Activated CD8-positive, alpha-beta memory T cell treated with anti-CD3 and anti-CD28 coated beads for 4 hours (primary cell): ENCODE measurements at places on chromosomes 12 and 14.

DNA sequence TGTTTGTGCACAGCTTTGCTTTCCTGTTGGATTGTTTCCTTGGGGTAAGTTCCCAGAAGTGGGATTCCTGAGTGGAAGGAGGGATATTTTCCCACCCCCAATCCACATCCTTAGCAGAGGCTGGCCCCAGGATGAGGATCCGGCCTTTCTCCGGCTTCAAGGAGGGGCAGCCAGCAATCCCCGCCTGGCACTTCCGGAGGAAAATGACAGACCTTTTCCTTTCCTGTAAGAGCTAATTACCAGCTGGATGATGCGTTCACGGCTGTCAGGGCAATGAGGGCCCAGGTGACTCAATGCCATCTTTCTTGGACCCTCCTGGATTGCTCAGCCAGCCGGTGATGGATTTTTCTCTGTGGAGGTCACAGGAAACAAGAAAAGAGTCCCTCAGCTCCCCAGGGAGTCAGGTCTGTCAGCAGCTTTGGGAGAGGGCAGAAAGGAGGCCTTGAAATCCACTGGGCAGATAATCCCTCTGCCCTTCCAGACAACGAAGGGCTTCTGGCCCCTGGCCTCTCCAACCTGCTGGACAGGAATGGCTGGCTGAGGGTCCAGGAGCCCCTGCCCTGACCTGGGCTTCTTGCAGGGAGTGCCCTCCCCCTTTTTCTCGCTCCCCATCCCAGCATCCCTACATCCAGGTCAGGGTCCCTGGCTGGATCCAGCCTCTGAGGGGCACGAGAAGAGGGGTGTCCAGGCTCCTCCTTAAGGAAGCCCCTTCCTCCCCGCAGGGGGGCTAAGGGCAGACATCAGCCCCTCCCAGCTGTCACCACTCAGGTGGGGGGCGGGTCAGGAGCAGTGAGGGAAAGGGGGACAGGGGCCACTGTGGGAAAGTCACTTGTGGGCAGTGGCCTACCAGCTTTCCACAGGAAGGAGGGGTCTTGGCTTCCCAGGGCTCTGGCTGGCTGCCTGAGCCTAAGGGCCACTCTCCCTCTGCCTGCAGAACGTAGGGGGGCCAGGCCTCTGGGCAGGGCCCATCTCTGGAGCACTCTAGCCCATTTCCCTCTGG lies 16.1 kb upstream of the CCDC85C start:
- no peak for DNase-seq

GRCh38 chr14:55438066-55438683 lies 2.2 kb downstream of the TBPL2 start:
- no peak for DNase-seq

GRCh38 chr12:120231316-120232011 lies 30.6 kb upstream of the RPLP0 start:
- DNase-seq, result peak; percentile 58

GRCh38 chr14:41285186-41285748 lies 321.4 kb upstream of the LRFN5 start:
- DNase-seq, result no peak

- no peak for DNase-seq
These were observed 122.4 kb downstream of the FIGNL2 start for GRCh38 chr12:51726161-51726560.

DNA sequence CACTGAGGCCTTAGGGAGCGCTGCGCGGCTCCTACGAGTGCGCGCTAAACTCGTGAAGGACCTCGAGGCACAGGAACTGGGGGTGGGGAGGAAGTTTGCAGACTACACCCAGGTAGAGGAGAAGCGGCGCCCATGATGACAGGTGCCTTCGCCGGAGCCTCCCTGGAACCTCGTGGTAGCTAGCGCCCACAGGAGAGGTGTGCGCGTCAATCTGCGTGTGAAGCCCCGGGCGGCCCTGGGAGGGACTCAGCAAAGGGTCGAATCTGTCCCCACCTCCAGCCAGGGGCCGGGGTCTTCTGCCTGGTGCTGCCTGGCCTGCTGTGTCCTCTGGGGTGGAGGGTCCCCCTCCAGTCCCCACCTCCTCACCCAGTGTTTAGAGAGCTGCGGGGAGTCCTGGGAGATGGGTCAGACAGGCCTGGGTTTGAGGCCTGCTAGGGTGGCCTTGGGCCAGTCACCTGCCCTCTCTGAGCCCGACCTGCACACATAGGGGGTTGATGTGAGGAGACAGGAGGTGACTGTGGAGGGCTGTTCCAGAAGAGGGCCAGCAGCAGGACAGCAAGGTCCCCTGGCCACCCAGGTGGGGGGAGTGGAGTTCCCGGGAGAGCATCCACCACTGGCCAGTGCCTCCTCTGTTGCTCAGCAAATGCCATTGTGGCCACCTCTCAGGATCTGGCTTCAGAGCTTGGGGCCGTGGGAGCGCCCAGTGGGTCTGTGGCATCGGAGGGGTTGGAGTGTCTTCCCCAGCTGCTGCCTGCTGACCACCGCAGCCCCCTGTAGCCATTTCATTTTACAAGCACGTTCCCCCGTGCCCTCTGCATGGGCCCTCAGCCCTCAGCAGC lies 20.2 kb upstream of the KIF26A start:
- DNase-seq, result no peak

DNA sequence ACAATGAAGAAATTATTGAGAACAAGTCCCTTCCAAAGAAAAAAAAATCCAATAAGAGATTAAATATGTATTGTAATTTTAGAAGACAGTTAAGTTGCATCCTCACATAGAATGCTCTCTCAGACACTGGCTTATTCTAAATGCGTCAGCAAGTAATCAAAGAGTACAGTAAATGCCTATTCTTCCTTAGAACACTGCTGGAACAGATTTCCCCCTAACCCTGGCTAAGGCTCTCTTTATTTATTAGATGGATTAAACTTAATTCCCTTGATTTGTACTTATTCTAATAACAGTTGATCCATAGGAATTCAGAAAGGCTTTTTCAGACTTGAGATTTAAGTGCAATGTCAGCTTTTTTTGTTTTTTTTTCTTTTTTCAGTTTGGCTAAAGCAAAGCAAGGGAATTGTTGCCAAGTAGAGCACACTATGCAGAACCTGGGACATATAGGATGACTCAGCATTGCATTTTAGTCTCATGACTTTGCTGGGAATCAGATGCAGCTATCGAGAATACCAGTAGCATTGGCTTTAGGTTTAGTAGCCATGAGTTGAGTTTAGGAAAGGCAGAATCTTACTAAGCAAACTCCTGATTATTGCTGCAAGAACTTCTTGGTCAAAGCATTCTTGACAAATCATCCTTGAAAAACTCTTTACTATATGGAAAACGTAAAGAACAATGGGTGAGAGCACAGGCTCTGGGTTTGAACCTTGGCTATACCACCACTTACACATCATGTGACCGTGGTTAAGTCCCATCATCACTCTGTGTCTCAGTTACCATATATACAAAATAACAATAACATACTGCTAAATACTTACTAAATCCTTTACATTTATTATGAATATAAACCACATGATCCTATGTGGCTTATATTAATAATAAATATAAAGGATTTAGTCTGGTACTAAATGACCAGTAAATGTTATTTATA lies 26.7 kb downstream of the MED21 start:
- DNase-seq, result no peak

DNA sequence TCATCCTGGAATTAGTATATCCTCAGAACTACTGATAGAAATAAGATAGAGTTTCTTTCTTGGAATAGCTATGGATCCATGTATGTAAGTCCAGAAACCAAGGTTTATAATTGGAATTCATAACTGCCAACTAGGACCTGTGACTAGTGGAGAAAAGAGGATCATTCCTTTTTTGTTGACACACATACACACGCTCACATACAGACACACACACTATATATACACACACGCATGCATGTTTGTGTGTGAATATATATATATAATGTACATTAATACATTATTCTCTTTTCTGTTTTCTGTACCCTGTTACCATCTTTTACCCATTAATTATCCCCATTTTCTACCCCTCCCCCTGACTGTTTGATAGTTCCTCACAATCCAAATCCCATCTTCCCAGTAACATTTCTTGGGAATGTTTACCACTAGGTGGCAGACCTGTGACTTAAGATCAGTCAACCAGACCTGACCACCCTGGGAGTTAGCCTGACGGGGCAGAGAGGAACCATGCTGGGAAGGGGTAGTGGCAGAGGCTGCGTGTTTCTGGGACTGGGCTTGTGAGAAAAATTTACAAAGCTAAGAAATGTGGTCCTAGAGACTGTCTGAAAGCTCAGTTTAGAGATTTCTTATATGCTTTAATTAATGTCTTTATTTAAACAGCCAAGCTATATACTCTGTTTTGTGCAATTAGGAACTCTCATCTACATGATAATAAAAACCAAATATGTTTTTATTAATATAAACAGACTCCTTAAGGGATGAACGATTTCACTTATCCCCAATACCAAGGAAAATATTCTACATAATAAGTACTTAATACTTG lies 308.0 kb downstream of the PPFIA2 start:
- DNase-seq, result no peak

GRCh38 chr12:108833757-108834472 lies 23.5 kb downstream of the SSH1 start:
- no peak for DNase-seq

DNA sequence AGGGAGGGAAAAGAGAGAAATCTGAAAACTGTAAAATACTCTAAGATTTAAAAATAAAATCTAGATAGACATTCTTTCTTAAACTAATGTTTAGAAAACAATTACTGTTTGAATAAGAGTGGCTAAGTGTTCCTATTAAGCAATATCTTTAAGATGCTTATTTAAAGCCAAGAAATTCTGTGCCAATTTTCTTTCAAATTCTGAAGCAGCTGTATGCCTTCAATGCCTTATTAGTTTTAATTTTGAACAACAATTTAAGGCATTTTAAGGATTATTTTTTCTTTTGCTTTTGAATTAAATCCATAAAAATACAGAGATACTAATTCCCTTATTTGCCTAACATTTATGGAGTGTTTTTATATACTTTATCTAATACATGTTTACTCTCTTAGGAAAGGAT lies 50.3 kb upstream of the KITLG start:
- DNase-seq, result no peak

DNA sequence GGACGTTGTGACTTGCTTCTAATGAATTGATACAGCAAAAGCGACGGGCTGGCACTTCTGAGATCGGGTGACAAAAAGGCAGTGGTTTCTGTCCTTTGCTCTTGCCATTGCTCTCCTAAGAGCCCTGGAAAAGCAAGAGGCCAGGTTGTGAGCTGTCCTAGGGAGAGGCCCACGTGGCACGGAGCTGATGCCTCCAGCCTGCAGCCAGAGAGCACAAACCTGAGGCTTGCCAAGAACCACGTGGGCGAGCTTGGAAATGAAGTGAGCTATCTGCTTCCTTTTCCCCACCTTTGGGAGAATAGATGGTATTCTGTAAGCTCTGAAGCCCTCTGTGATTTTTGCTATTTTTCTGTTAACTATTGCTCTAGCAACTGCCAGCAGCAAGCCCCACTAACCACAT lies 26.4 kb upstream of the NOS1 start:
- DNase-seq, result no peak

GRCh38 chr14:99626041-99626648 lies 18.8 kb upstream of the HHIPL1 start:
- DNase-seq, result no peak

- no peak for DNase-seq
These were observed 828.2 kb upstream of the FOXG1 start for GRCh38 chr14:27938392-27938791.

- no peak for DNase-seq
These were observed 151.7 kb downstream of the SLC38A4 start for GRCh38 chr12:46674129-46674528.

- DNase-seq, result peak; percentile 52
These were observed at the start of gene PACS2 for GRCh38 chr14:105314287-105315200. Gene PACS2, plus strand, starts transcription at chr14:105314748. Its CDS starts 171 bp downstream, at chr14:105314919.
